ENCODE measurements at places on chromosomes 3 and 15. TPM values are rescaled to one million over a fixed set of nuclear protein-coding genes. Genes with fewer than 3 reads are reported as not detected.

LRTM1 gene
- total RNA-seq: not detected

RARRES1 gene
- total RNA-seq: not detected

GOLGA8T gene
- 1.7 TPM for total RNA-seq

GATA2 gene
- 1.6 TPM for total RNA-seq

ASB7 gene
- 18.9 TPM for total RNA-seq

CCR9 gene
- total RNA-seq: not detected

SPINK8 gene
- not detected for total RNA-seq

GHSR gene
- total RNA-seq: not detected

CHRD gene
- not detected for total RNA-seq

ZNF660 gene
- total RNA-seq: 5.9 TPM

DOCK3 gene
- total RNA-seq: 1.3 TPM

DNAH1 gene
- 24.3 TPM for total RNA-seq

AADACL2 gene
- total RNA-seq: not detected

ALDH1L1 gene
- total RNA-seq: not detected

ACAD11 gene
- total RNA-seq: 9.3 TPM

NR1I2 gene
- total RNA-seq: not detected

HDGFL3 gene
- 83.1 TPM for total RNA-seq

FGD5 gene
- total RNA-seq: not detected

SLITRK3 gene
- total RNA-seq: not detected

AGBL1 gene
- total RNA-seq: not detected

CD86 gene
- 4.5 TPM for total RNA-seq

ATP13A5 gene
- total RNA-seq: not detected

CKMT1B gene
- total RNA-seq: not detected

NR2C2 gene
- total RNA-seq: 58.3 TPM

ALS2CL gene
- not detected for total RNA-seq

EPHA3 gene
- total RNA-seq: not detected

B3GALNT1 gene
- 15.1 TPM for total RNA-seq

NEIL1 gene
- 12.4 TPM for total RNA-seq

ZNF774 gene
- total RNA-seq: 1.4 TPM

TSPAN3 gene
- total RNA-seq: 54.9 TPM

FRMD5 gene
- not detected for total RNA-seq

LRRC58 gene
- 22.6 TPM for total RNA-seq

NANOGP8 gene
- total RNA-seq: not detected

RMDN3 gene
- total RNA-seq: 35.9 TPM

PLSCR4 gene
- not detected for total RNA-seq

SNRPN gene
- total RNA-seq: 29.9 TPM

MUC20 gene
- 3.5 TPM for total RNA-seq

IREB2 gene
- 92.8 TPM for total RNA-seq

PAQR9 gene
- not detected for total RNA-seq

GRIP2 gene
- total RNA-seq: not detected

GOLGA6D gene
- total RNA-seq: not detected

IL16 gene
- 32.3 TPM for total RNA-seq

ANKRD34C gene
- total RNA-seq: not detected

SPTSSB gene
- not detected for total RNA-seq

CFAP92 gene
- total RNA-seq: not detected

BLOC1S6 gene
- 50.5 TPM for total RNA-seq

ACY1 gene
- 42.6 TPM for total RNA-seq

SEC62 gene
- 51.2 TPM for total RNA-seq

NPAP1 gene
- not detected for total RNA-seq

WDR93 gene
- not detected for total RNA-seq

SNX22 gene
- not detected for total RNA-seq

Measured in natural killer cell treated with Interleukin-12 subunit alpha and Interleukin-12 subunit beta and Interleukin-15 and Interleukin-18, amount 100 ng/mL, for 72 hours (primary cell).